ENCODE measurements at places on chromosomes 5 and 9.

- no peak for DNase-seq
Observed at GRCh38 chr9:95089257-95090022, 228.1 kb downstream of the FANCC start.

DNA sequence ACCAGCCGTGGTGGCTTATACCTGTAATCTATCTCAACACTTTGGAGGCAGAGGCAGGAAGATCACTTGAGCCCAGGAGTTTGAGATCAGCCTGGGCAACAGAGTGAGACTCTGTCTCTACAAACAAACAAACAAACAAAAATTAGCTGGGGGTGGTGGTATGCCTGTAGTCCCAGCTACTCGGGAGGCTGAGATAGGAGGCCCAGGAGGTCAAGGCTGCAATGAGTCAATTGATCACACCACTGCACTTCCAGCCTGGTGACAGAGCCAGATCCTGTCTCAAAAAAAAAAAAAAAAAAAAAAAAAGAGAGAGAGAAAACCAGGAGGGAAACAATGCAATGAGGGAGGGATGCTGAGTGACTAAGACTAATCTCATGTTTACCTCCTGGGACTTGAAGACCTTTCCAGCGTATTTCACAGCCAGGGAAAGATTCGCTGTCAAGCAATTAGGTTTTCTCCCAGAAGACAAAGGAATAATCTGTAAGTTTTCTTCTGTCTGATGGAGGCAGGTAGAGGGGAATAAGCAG is 51.1 kb upstream of the MIER3 start:
- no peak for DNase-seq

- no peak for DNase-seq
Observed at GRCh38 chr9:7212101-7212500, 454.3 kb downstream of the KDM4C start.

DNA sequence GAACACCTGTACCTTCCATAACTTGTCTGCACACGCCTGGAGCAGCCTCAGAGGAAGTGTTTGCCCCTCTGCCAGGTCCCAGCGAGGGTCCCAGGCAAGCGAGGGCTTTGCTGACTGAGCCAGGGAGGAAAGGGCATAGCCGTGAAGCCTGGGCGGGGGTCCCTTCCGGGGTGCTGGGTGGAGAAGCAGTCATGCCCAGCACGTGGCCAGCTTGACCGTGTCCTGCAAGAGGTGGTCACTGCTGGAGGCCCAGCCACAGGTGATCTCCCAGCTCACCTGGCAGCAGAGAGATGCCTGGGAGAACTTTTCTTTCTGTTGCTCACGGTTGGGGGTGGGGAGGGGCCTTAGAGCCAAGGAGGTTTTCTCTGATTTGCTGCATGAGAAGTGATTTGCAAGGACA is 195.3 kb downstream of the CACNA1B start:
- no peak for DNase-seq

DNA sequence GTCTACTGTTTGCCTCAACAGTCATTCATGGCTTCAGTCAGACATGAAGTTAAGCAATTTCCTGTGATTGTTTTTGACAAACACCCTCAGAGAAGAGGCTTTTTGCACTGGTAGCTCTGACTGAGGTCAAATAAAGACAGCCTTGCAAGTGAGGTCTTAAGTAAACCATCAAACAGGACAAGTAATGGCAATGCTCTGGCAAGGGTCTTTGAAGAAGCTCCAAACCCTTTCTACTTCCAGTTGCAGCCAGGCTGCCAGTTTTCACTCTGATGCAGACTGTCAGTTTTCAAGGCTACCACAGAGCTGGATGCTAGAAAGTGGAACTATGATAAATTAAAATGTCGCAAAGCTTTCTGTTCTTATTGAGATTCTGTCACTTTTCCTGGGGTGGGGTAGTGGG is 421.5 kb upstream of the PTGER4 start:
- DNase-seq, result no peak

GRCh38 chr5:175728885-175729828 is 71.3 kb downstream of the HRH2 start:
- DNase-seq, result no peak

- no peak for DNase-seq
Observed at GRCh38 chr5:151023651-151024050, 3.3 kb downstream of the GPX3 start.

DNA sequence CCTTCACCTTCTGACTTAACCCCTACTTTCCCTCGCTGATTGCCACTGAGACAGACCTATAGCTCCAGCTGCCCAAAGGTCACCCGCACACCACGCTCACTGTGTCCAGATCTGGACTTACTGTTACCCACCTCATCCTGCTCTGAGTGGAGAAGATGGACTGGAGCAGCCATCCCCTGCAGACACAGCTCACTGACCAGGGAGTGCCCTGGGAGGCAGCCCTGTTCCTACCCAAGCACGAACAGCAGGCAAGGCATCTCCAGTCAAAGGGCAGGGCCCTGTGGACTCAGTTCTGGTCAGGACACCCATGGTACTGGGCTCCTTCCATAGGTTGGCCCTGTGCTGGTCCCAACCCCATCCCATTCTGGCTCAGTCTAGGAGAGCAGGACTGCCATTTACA is 9.5 kb upstream of the BARX1 start:
- DNase-seq, result no peak

DNA sequence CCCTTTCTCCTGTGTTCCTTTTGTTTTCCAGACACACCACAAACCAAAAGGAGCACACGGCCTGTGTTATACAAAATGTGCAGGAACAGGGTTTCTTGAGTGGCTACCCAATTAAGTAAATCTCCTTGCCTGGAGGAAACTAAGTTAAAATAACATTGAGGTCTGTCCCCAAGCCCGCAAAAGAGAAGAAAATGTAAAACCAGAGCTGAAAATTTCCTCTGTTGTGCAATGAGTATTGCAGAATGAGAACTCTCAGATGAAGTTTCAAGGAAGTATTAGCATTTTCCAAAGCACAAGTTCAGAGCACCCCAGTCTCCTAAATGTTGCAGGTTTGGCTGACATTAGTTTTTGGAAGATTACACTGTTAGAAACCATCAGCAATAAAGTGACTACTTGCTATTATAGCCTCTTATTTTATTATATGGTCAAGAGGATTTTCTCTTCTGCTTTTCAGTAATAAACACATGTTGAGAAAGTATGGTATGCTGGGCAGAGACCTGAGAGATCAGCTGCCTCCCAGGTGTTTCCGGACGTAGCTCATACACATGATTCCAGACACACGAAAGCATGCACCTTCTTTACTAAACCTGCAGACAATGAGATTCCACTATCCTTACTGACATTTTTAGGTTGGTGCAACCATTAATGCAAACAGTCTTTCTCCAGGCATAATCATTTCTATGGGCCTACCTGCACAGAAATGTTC is 161.3 kb downstream of the SNCAIP start:
- no peak for DNase-seq

GRCh38 chr9:126932871-126933321 is 18.3 kb downstream of the RALGPS1 start:
- no peak for DNase-seq

DNA sequence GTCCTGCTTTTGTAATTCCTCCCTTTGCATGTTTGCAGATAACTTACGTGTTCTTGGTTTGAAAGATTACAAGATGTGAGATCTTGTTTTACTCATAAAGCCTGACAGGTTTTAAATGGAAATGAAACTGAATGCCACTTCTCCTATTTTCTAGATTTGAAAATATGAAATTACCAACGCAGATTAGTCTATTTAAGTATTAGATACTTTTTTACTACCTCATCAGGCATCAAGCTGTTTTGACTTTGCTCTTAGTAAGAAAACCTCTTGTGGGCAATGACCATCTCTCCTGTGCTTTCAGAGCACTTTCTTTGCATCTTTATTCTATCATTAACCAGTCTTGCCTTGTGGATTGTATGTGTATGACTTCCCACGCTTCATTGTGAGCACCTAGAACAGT is 3.5 kb downstream of the DMXL1 start:
- DNase-seq, result no peak

GRCh38 chr9:99749641-99750040 is 72.0 kb upstream of the NR4A3 start:
- DNase-seq, result no peak

GRCh38 chr5:150246429-150246828 is 43.1 kb downstream of the CAMK2A start:
- no peak for DNase-seq

- DNase-seq, result no peak
Observed at GRCh38 chr5:14445576-14446290, 135.9 kb upstream of the OTULINL start.

GRCh38 chr5:140109018-140109758 is 4.7 kb upstream of the PURA start:
- no peak for DNase-seq

- no peak for DNase-seq
Observed at GRCh38 chr9:91720313-91720712, 229.7 kb downstream of the ROR2 start.

DNA sequence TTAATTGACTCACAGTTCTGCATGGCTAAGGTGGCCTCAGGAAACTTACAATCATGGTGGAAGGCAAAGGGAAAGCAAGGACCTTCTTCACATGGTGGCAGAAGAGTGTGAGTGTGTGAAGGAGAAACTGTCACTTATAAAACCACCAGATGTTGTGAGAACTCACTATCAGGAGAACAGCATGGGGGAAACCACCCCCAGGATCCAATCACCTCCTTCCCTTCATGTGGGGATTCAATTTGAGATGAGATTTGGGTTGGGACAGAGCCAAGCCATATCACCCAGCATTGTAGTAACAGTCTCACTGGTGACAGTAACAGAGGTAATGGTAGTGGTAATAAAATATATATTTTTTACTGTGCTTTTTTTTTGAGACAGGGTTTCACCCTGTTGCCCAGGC is 18.1 kb downstream of the ZBTB5 start:
- no peak for DNase-seq

DNA sequence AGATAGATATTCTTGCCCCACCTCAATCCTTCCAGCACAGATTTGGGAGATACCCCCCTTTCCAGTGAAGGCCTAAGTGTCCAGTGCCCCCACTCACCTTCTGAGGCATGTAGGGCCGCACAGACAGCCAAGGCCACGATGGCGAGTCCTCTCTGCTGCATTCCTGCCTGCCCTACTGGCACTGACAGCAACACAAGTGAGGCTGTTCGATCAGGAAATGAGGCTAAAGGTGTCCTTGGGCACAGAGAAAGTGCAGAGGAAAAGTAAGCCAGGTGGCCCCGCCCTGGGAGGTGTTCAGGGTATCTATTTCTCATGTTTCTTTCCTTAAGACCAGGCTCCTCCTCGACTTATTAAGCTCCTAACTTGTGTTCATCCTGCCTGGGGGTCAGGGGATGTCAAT is at the start of gene CCL28:
Gene CCL28 (minus strand): TSS at position 236 of the 400 bp plus-strand sequence. CDS start 75 bp downstream, at position 161.
- DNase-seq, result no peak

DNA sequence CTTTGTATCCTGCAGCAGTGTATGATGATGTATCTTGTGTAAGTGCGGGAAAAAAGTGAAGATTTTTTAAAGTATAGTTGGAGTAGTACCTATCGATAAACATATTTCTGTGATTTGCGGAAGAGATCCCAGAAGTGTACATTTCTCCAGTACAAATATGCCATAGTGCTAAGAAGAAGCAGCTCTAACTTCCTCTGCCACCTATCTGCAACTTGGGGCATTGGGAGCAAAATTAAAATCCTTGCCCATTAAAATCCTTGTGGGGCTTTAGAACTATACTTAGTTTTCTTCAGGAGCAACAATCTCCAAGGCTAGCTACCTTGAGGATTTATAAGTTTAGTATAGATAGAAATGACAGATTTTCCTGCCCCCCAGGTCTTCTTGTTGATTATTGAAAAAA is 123.7 kb downstream of the VCAN start:
- DNase-seq, result no peak

- DNase-seq, result no peak
Observed at GRCh38 chr5:178272591-178272990, 40.0 kb upstream of the PHYKPL start.

- no peak for DNase-seq
Observed at GRCh38 chr9:11038366-11038765, 425.6 kb upstream of the PTPRD start.

- no peak for DNase-seq
Observed at GRCh38 chr9:72390907-72391306, 25.9 kb upstream of the ZFAND5 start.

- no peak for DNase-seq
Observed at GRCh38 chr9:127977884-127978647, 2.7 kb downstream of the EEIG1 start.

- DNase-seq, result no peak
Observed at GRCh38 chr5:1558944-1559343, 35.2 kb upstream of the LPCAT1 start.

- DNase-seq, result no peak
Observed at GRCh38 chr5:5770825-5771224, 348.3 kb downstream of the ICE1 start.

DNA sequence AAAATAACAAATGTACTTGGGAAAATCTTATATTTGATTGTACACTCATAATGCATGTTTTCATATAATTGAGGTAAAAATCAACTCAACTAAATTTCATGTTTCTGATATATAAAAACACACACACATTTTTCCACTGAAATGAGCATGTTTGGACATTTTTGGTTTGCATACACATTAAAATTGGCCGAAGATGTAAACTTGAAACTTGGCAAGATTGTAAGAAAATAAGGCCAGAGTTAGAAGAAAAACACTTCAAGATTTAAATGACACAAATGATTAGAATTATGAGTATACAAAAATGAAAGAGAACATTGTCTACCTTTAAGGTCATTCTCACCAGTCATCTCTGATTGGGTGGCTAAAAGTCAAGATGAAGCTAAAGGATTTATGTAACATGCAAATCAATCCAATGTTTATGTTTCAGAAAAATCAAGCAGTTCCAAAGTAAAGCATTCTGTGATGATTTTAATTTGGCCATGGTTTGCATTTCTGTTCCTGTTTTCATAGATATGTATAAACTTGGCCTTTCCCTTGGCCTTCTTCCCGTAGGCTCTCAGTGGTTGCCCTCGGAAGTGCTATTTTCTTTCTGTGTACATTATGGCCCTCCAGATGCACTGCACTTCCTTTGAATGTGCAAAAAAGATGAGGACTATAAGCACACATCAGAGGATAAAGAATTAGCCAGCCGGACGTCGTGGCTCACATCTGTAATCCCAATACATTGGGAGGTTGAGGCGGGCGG is 1105.4 kb upstream of the DMAC1 start:
- no peak for DNase-seq

GRCh38 chr9:33320230-33320567 is 29.9 kb downstream of the NFX1 start:
- no peak for DNase-seq

DNA sequence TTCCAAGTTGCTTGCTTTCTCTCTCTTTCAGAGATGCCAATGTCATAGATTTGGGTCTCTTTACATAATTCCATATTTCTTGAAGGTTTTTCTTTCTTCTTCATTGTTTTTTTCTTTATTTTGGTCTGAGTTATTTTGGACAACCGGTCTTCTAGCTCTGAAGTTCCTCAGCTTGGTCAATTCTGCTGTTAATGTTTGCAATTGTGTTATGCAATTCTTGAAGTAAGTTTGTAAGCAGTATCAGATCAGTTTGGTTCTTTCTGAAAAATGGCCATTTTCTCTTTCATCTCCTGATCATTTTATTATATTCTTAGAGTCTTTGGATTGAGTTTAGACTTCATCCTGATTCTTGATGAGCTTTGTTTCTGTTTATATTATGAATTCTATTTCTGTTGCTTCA is 16.4 kb upstream of the PRDM9 start:
- no peak for DNase-seq

GRCh38 chr9:136714096-136714892 is 1.9 kb downstream of the DIPK1B start:
- DNase-seq, result no peak

GRCh38 chr5:59582746-59583145 is 310.8 kb downstream of the PDE4D start:
- DNase-seq, result no peak

Data from stimulated activated CD4-positive, alpha-beta T cell treated with anti-CD3 and anti-CD28 coated beads, Interleukin-1b, Interleukin-23, amount 100 ng/mL, for 1 hour (primary cell).